Stimulated activated naive CD8-positive, alpha-beta T cell treated with anti-CD3 and anti-CD28 coated beads, Interleukin-15, Interleukin-2, amounts not matched to agents 100 U/mL and 50 U/mL, for 24 hours (primary cell): ENCODE measurements at places on chromosomes 4 and X.

- DNase-seq: no peak
Measured at GRCh38 chr4:150746156-150746555, 164.2 kb downstream of the MAB21L2 start.

DNA sequence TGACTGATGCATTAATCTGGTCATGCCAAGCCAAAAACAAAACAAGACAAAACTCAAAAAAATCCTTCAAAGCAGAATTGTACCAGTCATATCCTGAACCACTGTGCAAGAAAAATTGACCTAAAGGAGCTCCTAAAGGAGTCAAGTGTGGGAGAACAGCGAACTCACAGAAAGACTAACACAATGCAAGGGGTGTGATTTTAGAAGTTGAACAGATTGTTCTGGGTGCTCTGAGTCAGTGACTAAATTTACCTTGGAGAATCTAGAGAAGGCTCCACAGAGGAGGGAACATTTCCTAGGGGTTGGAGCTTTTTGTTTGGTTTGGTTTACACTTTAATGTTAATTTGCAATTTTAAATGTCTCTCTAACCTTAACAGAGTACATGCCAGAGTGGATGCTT, 48.9 kb upstream of the PHF8 start:
- no peak for DNase-seq

GRCh38 chrX:47185241-47185640, 8.4 kb upstream of the UBA1 start:
- no peak for DNase-seq

DNA sequence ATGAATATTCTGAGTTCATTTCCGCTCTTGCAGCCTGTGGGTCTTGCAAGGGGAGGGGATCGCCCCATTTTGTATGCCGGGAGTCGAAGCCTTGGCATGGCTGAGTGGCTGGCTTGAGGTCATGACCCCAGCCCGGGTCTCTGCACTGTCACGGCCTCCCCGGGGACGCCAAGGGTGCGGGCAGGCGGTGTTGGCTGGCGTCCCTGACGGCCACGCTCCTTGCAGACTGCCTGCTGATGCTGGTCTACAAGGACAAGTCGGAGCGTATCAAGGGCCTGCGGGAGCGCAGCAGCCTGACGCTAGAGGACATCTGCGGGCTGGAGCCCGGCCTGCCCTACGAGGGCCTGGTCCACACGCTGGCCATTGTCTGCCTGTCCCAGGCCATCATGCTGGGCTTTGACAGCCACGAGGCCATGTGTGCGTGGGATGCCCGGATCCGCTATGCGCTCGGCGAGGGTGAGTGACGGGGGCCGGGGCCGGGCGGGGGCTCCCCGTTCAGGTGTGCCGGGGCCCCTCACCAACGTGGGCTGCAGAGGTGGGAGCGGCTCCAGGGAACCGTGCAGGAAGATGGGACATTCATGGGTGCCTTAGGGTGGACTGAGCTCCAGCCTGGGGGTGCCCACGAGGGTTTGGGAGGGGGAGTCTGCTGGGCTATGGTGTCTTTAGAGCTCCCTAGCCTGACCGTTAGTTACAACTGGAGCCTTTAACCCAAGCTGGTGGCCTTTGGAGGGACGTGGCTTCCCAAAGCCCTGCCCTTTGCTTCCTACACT, 10.3 kb downstream of the DOK7 start:
- no peak for DNase-seq

GRCh38 chrX:120662662-120663061, 32.8 kb upstream of the C1GALT1C1 start:
- DNase-seq: no peak

DNA sequence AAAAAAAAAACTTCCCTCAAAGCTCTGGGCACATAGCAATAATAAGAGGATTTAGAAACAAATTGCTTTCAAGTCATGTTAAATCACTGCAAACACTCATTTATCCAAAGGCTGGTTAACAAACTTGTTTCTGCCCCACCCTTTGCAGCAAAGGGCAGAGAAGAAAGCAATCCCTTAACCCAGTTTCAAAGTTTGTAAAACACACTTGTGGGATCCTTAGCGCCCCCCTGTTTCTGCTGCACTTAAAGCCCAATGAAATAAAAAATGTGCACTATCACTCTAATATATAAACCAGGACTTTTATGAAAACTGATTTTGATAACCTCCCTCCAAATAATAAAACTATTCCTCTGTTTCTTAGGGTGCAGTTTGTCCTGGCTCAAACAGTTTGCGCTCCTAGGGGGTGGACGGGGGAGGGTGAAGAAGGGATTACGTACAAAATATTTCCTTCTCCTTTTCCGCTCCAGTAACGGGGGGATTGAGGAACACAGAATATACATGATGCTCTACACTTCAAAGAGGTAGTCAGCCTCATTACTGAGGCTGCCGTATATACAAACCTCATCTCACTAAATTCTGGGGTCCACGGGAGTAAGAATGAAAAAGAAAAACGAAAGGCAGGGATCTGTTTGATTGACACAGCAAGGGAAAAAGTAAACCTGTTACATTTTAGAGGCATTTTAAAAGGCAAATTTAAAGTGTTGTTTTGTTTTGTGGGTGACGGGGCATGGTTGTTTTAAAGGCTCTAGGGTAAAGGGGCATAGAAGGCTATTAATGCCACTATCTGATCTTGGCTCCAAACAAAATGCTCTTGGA, 3.1 kb upstream of the PCDH10 start:
- DNase-seq: no peak

GRCh38 chr4:156193106-156193505, 239.4 kb upstream of the CTSO start:
- DNase-seq: no peak

- no peak for DNase-seq
Measured at GRCh38 chrX:136142592-136142991, 4.7 kb upstream of the FHL1 start.

DNA sequence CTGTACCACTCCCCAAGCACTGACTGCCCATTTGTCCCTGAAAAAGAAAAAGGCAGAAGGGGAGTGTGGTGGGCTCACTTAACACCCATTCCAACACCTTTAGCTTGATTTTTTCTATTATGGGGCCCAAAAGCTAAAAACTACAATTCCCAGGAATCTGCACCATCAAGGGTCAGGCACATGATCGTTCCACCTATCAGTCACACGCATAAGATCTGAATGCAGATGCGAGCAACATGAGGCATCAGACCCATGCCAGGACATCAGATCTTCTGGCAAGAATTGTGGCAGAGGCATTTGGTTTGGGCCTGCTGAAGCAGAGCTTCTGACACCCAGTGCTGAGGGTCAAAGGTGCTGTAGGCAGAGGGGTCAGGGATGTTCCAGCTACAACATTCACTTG, 595.9 kb downstream of the BCOR start:
- no peak for DNase-seq

- no peak for DNase-seq
Measured at GRCh38 chr4:106104276-106104675, 209.0 kb downstream of the NPNT start.

DNA sequence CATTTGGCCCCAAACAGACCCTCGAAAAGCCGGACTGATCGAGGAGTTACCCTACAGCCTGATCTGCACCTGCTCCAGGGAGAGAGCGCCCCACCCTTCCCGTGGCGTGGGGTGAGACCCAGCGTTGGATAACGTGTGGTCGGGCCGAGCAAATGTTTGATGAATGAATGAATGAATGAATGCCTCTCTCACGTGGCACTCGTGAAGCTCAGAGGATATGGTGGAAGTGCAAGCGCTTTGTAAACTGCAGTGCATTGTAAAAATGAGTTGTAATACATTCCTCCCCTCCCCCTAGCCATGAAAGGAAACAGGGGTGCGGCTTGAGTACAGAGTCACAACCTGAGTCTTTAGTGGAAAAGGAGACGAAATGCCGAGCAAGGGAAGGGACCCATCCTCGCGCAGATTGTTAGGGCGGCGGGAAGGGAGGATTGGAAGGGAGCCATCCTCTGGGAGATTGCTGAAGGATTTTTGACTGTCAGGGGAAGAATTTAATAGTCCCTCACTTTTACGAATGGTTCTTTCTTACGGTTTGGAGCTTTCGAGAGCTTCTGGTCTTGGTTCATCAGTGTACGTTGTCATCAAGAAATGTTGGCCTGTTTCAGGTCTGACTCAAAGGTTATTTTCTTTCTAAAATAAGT, 772 bp upstream of the FBXW7 start:
- DNase-seq: no peak

- no peak for DNase-seq
Measured at GRCh38 chrX:124280294-124280902, 52.1 kb upstream of the TEX13D start.

DNA sequence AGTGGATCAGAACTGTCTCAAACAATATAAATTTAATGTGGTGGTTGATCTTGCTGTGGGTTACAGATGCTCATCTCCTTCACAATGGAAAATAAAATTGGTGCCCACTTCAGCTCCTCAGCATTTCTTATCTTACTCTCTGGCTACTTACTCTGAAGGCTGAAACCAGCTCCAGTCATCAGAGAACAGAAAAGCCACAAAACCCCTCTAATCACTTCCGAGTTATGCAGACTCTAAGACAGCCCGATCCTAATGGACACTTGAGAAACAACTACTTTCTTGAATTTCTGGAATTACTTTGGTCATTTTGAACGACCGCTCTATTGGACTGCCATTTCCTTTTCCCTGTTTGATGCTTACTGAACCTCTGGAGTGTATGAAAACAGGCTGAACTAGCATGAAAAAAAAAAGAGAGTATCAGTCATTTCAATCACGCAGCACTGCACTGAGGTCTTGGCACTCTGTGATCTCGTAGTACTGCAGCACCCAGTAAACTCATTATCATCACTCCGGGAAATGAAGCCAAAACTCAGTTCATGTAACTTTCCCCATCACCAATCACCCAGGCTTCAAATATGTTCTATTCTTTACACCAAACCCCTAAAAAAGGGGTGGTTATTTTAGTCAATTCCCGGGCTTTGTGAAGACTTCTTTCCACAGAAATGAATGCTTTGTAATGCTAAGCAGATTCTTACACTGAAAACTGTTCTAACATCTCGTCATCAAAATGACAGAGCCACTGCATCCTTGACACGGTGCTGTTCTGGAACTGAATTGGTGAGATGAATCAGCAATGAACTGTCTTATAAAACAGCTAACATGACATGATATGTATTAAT, 54.5 kb downstream of the TSPAN5 start:
- DNase-seq: no peak

DNA sequence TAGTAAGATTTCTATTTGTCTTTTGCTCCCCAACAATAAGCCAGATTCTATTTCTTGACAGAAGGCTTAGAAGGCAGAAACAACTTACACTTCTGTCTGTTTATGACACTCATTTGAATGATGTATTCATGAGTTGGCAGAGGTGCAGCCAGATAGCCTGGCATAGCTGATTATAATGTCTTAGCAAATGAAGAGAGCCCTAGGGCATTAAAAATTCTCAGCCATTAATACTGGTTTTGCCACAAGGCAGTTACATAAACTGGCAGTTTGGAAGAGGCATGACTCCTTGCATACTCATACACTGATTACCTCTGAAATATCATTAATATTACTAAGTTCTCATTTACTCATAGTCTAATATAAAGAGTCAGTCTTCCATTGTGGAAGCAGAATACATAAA, 728.5 kb upstream of the NDST4 start:
- DNase-seq: no peak

GRCh38 chr4:89071311-89071710, 14.3 kb upstream of the FAM13A start:
- no peak for DNase-seq

- DNase-seq: no peak
Measured at GRCh38 chr4:156775813-156776212, 195.8 kb downstream of the PDGFC start.

DNA sequence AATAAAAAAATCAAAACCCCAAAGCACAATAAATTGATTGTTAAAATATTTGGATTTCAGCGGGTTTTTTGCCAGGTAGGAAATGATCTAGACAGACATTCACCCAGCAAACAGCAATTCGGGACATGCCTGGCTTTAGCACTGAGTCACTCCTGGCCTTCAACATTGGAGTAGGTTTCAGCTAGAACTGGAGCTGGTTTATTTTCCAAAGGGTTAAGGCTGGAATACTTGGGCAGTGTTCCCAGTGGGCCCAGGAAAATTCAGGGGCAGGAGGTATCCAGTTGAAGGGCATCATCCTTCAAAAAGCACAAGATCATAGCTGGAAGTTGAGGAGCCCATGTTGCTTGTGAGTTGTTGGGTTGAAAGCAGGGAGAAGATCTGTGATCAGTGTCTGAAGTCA, 41.0 kb downstream of the TXLNG start:
- DNase-seq: no peak

GRCh38 chr4:77127837-77128621, 29.0 kb upstream of the CCNG2 start:
- no peak for DNase-seq

GRCh38 chr4:8870647-8871416, 807 bp downstream of the HMX1 start:
- no peak for DNase-seq

DNA sequence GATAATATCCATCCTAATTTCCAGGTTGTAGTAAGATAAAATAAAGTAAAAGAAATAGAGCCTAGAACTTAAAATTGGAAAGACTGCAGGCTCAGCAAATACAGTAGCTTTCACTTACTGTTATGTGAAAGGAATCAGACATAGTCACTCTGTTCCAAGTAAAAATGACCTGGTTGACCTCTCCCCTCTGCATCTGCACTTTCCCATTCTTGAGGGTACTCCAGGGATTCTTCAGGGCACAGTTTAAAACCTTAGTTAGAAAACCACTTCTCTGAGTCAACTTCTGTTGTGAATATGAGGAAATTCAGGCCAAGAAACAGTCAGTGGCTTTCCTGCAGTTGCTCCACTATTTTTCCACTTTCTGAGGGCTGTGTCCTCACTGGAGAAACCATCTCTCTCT, 42.9 kb downstream of the FRAS1 start:
- DNase-seq: no peak

GRCh38 chrX:39827951-39828350, 269.8 kb downstream of the BCOR start:
- no peak for DNase-seq

DNA sequence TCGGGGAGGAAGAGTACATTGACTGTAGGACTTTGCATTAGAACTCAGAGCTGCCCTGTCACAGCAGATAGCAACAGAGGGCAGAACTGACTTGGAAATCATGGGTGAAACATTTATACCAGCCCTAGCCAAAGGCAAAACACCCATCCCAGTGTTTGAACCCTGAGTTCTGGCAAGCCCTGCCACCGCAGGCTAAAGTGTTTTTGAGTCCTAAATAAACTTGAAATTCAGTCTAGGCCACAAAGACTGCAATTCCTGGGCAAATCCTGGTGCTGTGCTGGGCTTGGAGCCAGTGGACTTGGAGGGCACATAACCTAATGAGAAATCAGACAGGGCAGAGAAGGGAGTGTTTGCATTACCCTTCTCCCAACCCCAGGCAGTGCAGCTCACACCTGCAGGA, 1015.7 kb downstream of the FSTL5 start:
- DNase-seq: no peak

GRCh38 chr4:168357941-168358340, 39.4 kb upstream of the DDX60 start:
- DNase-seq: no peak

GRCh38 chr4:83323136-83323535, 11.5 kb downstream of the HPSE start:
- no peak for DNase-seq
